SK-N-SH treated with all-trans-retinoic acid at 6 μM for 48 hours (cell line): ENCODE measurements at places on chromosomes 11 and 22.
A peak's percentile ranks its signal among the peaks of the same experiment; 100 is the strongest.

DNA sequence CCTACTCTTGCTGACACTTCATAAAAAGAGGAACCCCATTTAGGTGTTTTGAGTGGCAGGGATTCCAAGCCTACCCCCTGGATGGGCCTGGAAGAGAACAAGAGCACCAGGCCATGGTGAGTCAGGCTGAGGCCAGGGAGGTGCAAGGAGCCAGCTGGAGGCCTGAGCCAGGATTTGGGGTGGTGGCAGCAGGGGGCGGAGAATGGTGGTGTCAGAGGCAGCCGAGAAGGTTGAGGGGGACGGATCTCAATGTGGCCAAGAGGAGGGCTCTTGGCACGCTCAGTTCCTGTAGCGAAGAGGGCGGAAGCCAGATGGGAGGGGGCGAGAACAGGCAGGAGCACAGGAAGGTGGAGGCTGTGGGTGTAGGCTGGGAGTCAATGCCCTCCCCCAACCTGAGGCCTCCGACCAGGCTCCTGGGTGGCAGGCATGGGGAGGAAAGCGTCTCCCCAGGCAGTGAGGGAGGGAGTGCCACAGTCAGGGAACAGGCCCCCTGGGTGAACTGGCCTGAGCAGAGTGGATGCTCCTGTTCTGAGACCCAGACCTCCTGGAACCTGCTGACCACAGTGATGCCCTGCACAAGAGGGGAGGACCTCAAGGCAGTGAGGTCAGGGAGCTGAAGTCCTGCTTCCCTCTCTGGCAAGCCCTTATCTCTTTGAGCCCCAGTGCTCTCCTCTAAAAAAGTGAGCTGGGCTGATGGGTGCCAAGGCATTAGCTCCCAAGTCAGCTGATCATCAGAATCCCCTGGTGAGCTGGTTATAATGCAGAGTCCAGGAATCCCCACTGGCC is 13.9 kb downstream of the RTN4RL2 start:
- no peak for ATAC-seq

- ATAC-seq: no peak
Measured at GRCh38 chr22:41280065-41280464, 5.9 kb downstream of the RANGAP1 start.

DNA sequence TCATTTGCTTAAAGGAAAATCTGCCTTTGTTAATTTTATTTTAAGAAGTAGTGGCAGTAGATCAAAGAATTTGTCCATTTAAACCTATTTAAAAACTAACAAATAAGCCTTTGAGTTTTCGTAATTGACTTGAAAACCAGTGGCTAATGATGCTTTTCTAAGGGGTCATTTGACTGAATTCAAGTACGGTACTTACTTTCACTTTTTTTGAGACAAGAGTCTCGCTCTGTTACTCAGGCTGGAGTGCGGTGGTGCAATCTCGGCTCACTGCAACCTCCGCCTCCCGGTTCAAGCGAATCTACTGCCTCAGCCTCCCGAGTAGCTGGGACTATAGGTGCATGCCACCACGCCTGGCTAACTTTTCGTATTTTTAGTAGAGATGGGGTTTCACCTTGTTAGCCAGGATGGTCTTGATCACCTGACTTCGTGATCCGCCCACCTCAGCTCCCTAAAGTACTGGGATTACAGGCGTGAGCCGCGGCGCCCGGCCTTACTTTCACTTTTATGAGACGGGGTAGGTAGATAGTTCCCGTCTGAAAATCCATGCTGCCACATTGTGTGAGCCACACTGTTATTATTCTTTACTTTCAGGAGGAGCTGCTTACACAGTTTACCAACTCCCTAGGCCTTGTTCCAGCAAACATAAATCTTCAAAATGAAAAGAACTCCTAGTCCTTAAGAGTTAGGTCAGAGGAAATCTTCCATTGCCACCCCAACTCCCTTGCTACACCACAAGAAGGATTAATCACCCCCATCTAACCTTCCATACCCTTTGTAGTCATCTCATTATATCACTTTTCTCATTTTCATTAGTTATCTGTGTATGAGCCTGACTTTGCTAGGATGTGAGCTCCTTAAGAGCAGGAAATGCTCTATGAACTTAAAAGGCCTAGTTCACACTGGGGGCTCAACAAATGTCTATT is 926.6 kb upstream of the CCDC90B start:
- no peak for ATAC-seq

- no peak for ATAC-seq
Measured at GRCh38 chr11:134678744-134679143, 266.7 kb upstream of the B3GAT1 start.

- no peak for ATAC-seq
Measured at GRCh38 chr11:91489989-91490388, 734.6 kb upstream of the FAT3 start.

GRCh38 chr11:61054513-61054912 is 47.8 kb upstream of the CD5 start:
- no peak for ATAC-seq

DNA sequence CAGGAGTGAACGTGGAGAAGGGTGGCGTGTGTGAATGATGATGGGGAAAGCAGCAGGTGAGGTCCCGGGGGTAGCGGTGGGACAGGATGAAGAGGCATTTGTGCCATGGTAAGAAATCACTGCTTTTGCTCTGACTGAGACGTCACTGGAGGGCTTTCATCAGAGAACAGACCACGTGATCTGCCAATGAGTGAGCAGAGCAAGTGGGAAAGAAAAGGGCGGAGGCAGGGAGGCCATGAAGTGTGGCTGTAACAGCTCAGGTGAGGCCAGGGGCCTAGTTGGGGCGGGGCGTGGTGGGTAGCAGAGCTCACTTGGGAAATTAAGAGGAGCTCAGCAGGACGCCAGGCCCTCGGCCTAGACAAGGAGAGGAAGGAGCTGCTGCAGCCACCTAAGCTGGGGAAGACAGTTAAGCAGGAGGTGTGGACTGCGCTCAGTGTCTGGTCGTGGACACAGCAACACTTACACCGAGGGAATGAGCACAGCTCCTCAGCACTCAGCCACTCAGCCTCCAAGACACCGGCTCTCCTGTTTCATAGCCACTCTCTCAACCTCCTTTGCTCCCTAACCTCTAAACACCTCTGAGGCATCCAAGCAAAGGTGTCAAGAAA is 14.1 kb upstream of the TMEM121B start:
- no peak for ATAC-seq

DNA sequence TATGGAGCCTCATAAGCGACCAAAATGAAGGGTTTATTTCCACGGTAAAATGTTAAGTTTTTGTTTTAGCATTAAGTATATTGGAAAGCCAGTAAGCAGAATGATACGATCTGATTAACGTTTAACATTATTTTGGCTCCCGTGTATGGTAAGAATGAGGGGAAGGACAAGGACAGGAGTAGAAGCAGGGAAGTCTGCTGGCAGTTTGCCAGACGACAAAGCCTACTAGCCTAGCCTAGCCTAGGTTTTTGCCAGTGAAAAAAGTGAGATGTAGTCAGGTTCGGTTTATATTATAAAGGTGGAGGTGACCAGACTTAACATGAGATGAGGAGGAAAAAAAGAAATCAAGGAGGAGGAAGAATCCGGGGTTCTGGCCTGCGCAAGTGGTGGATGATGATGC is 78.9 kb upstream of the ARHGAP32 start:
- ATAC-seq: no peak

DNA sequence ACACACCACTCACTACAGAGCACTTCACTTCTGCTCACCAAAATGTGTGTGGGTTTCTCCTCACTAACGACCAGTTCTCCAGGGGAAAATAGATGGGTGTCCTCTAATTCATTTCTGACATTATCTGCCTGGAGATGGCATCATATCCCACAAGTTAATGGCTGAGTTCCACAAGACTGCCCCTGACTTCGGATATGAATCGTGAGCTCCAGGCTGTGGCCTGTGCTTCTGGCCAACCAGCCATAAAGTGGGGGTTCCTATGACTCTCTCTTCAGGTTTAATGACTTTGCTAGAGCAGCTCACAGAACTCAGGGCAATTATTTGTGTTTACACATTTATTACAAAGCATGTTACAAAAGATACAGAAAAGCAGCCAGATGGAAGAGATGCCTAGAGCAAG is 113.0 kb upstream of the SYT13 start:
- ATAC-seq: no peak

DNA sequence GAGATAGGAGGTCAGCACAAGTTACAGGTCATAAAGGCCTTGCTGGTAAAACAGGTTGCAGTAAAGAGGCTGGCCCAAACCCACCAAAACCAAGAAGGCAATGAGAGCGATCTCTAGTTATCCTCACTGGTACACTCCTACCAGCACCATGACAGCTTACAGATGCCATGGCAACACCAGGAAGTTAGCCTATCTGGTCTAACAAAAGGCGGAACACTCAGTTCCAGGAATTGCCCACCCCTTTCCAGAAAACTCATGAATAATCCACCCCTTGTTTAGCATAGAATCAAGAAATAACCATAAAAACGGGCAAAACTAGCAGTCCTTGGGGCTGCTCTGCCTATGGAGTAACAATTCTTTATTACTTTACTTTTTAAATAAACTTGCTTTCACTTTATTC is 43.5 kb upstream of the B3GAT1 start:
- ATAC-seq: no peak

- peak; percentile 95 for ATAC-seq
Measured at GRCh38 chr11:15969281-15969680, 387.1 kb downstream of the SOX6 start.

DNA sequence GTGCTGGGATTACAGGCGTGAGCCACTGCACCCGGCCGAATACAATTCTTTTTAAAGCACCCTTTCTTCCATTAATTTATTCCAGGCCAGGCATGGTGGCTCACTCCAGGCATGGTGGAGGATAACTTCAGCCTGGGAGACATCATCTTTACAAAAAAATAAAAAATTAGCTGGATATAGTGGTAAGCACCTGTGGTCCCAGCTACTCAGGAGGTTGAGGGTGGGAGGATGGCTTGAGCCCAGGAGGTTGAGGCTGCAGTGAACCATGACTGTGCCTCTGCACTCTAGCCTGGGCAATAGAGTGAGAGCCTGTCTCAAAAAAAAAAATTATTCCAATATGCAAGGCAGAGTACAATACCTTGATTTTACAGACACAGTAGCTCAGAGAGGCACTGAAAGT is 11.4 kb downstream of the TAGLN start:
- peak; percentile 5; the same call in 2 of the 3 replicates for ATAC-seq

DNA sequence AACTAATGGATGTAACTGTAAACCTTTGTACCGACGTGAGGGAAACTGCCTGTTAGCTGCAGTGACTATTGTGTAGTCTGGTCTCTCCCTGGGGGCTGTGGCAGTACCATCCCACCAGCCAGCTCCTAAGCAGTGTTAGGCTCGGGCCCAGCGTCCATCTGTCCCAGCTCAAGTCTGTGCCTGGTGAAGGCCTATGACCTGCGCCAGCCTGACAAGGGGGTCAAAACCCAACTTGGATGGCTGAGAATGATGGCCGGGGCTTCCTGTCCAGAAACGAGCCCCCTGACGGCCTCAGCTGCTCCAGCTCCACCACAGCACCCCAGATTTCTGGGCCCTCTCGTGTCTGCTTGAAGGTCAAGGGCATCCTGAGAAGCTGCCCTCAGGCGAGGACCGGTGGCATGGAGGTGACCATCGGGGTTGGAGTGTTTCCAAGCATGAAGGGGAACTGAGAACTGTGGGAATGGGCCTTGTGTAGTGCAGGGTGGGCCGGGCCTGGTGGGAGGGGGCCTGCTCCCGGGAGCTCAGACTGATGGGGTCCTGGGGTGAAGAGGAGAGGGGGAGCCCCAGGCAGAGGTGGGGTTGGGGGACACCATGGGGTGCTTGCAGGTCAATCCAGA is 14.3 kb upstream of the SPI1 start:
- ATAC-seq: no peak

DNA sequence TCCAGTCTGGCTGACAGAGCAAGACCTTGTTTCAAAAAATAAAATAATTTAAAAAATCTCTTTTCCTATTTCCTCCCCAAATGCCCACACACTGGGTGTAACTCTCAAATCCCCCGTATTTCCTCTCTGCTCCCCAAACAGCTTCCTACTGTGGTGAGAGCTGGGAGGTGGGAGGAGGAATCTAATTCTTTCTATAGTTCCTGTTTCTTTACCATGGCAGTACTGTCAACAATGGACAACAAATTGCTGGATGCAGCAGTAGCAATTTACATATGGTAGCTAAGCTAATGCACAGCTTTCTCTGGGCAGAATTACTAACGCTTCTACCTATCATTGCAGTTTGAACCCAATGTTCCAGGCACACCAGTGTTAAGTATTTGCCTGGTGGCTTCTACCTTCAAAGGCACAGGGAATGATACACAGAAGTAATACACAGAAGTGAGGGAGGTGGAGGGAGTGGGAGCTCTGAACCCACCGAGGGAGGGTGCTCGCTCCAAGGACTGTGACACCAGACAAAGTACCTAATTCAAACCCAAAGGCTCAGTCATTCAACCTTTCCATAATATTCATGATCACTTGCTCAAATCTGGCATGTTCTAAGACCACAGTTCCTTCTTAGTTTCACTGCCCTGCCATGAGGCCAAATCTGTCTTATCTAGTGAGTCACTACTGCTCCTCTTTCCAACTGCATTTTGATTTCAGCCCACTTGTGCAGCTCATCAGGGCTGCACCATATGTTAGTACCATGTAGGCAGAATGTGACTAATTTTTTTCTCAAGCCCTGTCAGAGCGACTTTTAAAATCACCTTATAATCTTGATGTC is 37.9 kb downstream of the CELF1 start:
- peak; percentile 87 for ATAC-seq

- ATAC-seq: no peak
Measured at GRCh38 chr11:7871056-7871455, 60.0 kb downstream of the OR10A6 start.

GRCh38 chr22:30252411-30253204 is 6.0 kb upstream of the LIF start:
- ATAC-seq: no peak

- ATAC-seq: no peak
Measured at GRCh38 chr11:8086571-8086970, 5.6 kb downstream of the TUB start.

DNA sequence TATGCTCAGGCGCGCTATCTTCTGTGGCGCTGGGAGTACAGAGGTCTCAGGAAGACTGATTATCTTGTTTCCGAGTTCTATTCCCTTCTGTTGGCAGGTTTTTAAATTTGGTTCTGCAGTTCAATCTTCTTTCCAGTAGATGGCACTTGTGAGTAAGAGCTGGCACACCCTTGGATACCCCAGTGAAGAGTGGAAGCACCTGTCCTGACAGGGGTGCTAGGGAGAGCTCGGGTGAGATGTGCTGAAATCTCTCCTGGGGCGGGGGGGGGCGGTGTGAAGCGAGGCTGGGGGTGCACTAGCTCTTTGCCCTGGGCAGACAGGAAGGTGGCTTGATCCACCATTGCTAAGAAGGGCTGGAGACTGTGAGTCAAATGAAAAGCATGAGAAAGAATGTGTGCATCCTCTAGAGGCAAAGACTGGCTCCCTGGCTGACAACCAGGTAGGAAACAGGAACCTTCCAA is 679.9 kb upstream of the CCDC179 start:
- ATAC-seq: peak; percentile 94
